CD4-positive, alpha-beta T cell treated with Interferon alpha-2 for 1 hour (primary cell): ENCODE measurements at places on chromosomes 16 and 17.

- peak; percentile 69 for DNase-seq
Measured at GRCh38 chr17:50087246-50087911, 7.8 kb upstream of the PDK2 start.

DNA sequence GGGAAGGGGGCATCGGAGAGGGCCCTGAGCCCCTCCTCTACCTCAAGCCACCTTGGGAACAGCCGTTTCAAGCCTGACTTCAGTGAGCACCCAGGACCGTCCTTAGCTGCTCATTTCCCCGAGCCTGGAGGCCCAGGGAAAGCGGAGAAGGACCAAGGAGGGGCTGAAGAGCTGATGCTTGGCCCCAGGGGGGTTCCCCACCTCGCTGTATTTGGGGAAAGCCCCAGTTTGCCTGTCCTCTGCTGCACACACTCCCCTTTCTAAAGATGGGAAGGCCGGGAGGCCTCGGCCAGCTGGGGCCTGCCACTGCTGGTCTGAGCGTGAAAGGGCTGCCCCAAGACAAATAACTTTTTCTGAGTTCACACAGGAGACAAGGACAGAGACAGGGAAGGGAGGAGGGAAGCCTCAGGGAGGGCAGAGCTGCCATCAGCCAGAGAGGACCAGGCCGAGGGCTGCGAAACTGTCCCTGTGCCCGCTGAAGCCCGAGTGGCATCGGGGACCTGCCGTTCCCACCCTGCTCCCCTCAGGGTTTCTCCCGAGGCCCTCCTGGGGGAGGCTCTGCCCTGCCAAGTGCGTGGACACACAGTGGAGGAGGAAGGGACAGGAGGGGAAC is 11.6 kb downstream of the ZACN start:
- no peak for DNase-seq

DNA sequence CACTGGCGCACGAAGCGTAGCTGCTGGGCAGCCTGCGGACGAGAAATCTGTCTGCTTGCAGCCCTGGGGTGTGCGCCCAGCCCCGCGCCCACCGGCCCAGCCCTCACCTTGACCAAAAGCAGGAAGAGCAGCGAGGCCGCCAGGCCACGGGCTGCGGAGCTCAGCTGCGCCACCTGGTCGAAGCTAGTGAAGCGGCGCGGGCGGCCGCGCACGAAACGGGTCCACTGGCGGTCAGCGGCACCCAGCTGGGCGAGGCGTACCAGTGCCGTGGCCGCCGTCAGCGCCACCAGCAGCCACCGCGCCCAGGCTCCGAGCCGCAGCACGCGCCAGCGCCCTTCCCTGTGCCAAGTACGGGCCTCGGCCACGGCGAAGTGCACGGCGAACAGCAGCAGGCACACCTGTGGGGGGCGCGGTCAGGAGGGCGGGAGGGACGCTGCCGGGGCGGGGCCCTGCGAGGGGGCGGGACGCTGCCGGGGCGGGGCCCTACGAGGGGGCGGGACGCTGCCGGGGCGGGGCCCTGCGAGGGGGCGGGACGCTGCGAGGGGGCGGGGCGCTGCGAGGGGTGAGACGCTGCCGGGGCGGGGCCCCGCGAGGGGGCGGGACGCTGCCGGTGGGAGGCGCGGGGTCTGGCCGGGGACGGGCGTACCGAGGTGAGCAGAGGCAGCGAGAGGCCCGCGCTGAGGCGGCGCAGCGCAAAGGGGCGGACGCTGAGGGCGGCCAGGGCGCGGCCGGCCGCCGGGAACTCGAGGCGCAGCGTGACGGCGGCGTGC is 43.2 kb downstream of the TSC2 start:
- DNase-seq, result peak; percentile 56

DNA sequence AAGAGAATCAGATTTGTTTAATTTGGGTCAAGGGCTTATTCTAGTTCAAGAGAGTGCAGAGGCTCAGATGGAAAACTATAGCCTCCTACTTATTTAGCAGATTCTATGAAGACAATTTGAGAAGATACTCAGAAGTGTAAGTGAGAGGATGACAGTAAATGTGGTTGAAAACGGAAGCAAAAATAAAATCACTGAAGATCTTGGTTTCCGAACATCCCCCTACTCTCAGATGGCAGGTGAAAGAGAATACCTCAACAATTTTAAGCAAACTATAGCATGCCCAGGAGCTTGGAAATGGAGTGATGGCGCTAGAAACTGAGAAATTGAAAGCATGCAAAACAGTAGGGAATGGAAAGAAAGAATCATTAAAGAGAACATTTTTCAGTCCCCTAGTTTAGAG is 705.5 kb upstream of the CDH8 start:
- DNase-seq, result no peak

- no peak for DNase-seq
Measured at GRCh38 chr17:68399638-68400403, 57.5 kb downstream of the WIPI1 start.

GRCh38 chr16:8937803-8938202 is 25.9 kb downstream of the USP7 start:
- no peak for DNase-seq

DNA sequence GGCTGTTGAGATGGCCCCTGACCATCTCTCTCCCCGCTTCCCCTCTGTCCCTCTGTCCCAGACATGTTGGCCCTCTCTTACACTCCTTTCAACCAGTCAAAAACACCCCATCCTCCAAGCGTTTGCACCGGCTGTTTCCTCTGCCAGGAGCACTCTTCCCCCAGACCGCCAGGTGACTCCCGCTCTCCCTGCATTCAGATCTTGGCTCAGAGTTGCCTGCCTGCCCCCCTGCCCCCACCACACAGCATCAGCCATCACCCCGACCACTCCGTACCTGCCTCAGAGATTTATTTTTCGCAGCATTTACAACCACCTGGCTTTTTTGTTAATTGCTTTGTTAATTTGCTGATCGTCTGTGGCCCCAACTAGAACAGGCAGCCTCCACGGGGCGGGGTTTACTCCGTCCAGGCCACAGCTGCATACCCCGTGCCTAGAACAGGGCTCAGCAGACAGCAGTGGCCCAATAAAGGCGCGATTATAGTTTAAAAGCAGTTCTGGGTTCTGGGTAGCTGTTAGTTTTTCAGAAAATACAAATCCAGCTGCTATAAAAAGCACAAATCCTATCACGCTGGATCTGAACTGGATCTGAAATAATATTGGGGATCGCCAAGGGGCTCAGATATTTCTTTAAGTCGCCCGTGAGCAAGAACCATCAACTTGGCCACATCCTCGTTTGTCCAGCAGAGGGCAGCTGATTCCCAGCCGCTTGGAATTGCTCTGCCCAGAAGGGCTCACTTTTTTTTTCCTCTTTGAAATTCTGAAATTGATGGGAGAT is 173.6 kb downstream of the IRF8 start:
- DNase-seq, result peak; percentile 20

DNA sequence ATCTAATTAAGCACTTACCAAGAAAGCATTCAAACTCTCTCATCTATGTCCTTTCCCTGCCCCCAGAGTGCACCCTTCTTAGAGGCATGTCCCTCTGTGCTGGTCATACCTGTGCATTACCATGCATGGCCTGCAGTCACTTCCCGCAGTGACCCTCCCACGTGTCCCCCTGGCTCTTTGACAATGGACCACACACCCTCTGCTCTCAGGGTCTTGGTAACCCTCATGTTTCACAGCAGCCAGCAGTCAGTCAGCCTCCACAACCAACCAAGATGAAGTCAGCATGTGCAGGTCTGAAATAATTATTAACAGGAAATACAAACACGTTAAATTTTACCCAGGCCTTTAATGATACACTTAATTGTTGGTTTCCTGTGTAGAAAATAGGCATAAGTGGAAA is 10.1 kb downstream of the KRT33A start:
- no peak for DNase-seq

- DNase-seq, result no peak
Measured at GRCh38 chr16:77871932-77872331, 83.6 kb downstream of the VAT1L start.

GRCh38 chr16:17724242-17724898 is 253.6 kb upstream of the XYLT1 start:
- DNase-seq, result no peak

GRCh38 chr17:2435862-2436261 is 35.0 kb upstream of the MNT start:
- no peak for DNase-seq

- DNase-seq, result peak; percentile 82
Measured at GRCh38 chr17:35448214-35448898, at the start of gene SLFN13. TSS of gene SLFN13 (minus strand) at chr17:35448766. CDS start at chr17:35445680, 3,086 bp downstream.

DNA sequence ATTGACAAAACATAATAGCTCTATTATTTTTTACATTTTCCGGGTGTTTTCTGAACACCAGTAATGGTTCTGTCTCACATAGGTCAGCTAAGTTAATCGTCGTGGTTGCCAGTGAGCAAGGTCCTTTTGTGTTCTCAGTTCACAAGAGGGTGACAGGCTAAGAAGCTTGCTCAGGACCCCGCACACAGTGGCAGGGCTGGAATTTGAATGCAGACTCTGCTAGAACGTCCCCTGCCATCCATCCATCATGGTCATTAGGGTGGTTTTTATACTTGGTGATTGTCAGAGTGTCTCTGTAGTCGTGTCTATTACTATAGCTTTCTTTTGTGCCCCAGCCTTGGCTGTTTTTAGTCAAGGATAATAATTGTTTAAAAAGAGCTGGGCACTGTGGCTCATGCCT is 176.2 kb downstream of the SNX29 start:
- no peak for DNase-seq

DNA sequence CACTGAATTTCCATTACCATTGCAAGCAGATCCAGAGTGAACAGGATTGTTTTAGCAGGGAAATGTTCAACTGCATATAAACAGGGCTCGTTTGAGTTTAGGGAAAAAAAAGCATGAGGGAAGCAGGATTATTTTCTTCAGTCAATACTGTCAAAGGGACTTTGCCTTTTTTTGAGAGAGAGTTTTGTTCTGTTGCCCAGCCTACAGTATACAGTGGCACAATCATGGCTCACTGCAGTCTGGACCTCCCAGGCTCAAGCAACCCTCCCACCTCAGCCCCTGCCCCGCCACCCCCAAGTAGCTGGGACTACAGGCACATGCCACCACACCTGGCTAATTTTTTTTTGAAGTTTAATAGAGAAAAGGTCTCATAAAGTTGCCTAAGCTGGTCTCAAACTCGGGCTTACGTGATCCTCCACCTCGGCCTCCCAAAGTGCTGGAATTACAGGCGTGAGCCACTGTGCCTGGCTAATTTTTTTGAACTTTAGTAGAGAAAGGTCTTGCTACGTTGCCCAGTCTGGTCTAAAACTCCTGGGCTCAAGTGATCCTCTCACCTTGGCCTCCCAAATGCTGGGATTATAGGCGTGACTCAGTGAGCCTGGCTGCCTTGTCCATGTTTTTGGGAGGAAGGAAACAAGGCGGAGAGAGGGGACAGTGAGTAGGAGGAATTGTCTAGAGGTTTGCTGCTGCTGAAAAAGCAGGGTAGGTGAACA is 14.8 kb downstream of the PKD1L3 start:
- no peak for DNase-seq
